ENCODE measurements at places on chromosomes 2 and 18.

DNA sequence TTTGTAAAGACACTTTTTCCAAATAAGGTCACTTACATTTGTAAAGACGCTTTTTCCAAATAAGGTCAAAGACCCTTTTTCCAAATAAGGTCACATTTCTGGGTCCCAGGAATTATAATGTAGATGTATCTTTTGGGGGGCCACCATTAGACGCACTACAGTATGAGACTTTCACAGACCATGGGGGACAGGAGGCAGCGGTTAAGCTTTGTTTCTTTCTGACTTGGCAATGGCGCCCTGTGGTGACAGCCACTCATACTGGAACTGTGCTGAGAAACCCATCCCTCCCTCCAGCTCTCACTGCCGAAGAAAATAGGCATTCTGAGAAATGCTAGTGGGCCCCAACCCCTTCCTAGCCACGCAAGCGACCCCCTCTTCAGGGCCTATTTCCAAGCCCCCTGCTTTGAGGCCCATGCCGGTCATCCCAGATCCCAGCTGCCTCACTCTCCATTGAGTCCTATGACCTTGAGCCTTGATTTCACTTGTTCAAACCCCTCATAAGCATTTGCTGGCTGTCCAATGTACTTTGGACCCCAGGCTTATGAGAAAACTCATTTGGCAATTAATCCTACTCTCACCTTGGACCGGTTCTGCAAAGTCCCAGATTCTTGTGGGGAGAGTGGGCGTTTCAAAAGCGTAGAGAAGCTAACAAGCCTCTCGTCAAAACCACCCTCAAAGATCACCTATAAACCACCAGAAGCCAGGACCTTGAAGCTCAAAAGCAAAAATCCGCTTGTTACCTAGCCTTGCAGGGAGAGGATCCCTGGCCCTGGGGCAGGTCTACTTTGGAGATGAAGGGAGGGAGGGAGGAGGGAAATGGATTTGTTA, 11.3 kb upstream of the SPATA3 start:
- DNase-seq: no peak

GRCh38 chr2:98912221-98912851, 23.7 kb downstream of the CRACDL start:
- no peak for DNase-seq

DNA sequence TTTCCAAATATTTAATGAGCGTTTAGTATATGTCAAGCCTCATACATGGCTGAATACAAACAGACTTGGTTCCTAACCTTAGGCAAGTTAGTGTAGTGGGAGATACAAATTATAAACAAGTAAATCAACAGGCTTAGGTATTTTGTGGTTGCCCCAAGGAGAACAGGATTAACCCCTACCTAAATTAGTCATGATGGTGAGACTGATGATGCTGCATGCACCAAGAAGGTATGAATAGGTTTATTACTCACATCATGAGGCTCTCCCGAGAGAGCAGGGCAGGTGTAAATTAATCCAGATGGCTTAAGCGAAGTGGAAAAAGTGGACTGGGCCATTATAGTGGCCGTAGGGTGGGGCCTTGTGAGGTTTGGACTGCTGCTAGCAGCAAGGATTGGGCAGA, 118.1 kb upstream of the GCFC2 start:
- no peak for DNase-seq

DNA sequence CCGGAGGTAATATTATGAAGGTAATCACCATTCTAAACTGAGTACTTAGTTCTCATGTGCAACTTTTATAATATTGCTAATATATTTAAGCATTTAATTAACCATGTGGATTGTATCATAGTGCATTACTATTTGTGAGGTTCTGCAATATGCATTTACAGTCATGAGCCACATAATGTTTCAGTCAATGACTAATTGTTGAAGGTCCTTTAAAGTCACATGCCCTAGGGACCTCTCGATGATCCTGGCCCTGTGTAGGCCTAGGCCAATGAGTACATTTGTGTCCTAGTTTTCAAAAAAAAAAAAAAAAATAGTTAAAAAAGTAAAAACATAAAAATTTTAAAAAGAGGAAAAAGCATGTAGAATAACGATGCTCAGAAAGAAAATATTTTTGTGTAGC, 298.0 kb downstream of the DSEL start:
- no peak for DNase-seq

GRCh38 chr2:133293544-133294353, 274.5 kb downstream of the NCKAP5 start:
- no peak for DNase-seq

- no peak for DNase-seq
Observed at GRCh38 chr2:85324639-85325465, 2.9 kb downstream of the TGOLN2 start.

GRCh38 chr2:50712569-50712968, 319.4 kb downstream of the NRXN1 start:
- DNase-seq: no peak

GRCh38 chr2:217000406-217000805, 140.5 kb upstream of the TNP1 start:
- DNase-seq: no peak

DNA sequence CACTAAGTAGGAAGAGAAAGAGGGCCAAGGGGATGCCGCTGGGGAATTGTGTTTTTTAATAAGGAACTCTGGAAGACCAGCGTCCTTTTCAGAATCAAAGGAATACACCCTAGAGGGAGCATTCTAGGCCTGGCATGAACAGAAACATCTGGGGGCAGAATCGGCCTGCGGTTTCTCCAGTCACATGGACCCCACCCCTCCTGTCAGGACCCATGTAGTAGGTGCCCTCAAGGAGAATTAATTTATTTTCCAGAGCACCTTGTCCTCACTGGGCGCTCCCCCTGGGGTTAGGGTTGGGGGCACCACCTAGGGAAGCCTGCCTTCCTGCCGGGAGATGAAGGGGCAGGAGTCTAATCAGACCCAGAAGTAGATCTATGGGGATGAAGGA, 44.2 kb downstream of the TMEM37 start:
- DNase-seq: no peak
